ENCODE measurements at places on chromosomes 3 and 15.

GRCh38 chr3:46665763-46666452, 27.6 kb downstream of the ALS2CL start:
- no peak for DNase-seq

GRCh38 chr3:16647668-16648067, 42.4 kb upstream of the DAZL start:
- DNase-seq: no peak

GRCh38 chr3:119018690-119019463, 15.8 kb downstream of the IGSF11 start:
- DNase-seq: no peak

GRCh38 chr15:61528581-61528910, 299.4 kb upstream of the RORA start:
- DNase-seq: no peak

- DNase-seq: no peak
Measured at GRCh38 chr15:51770902-51771301, 19.5 kb downstream of the TMOD2 start.

GRCh38 chr15:45521596-45522327, 793 bp downstream of the SLC30A4 start:
- DNase-seq: no peak

GRCh38 chr15:62740141-62741004, 302.2 kb upstream of the TPM1 start:
- DNase-seq: no peak

GRCh38 chr3:58485801-58486435, 6.0 kb upstream of the KCTD6 start:
- DNase-seq: no peak

DNA sequence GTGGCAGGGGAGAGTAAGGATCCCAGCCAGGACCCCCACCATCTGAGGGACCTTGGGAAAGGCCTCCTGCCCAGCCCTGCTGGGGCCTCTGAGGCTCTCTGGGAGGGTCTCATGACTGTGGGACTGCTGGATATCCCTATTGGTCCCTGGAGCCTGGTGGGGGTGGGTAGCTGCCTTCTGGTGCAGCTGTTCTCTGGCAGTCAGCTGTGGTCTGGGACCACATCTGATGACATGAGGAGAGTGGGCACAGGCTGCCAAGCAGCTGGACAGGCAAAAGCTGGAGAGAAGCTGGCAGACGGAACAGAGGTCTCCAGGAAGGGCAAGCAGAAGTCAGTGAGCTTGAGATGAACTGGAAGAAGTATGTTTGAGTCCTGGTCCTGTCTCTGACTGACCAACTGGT, 22.4 kb downstream of the PLEKHO2 start:
- DNase-seq: no peak

GRCh38 chr3:100954199-100954935, 38.9 kb downstream of the ABI3BP start:
- no peak for DNase-seq

DNA sequence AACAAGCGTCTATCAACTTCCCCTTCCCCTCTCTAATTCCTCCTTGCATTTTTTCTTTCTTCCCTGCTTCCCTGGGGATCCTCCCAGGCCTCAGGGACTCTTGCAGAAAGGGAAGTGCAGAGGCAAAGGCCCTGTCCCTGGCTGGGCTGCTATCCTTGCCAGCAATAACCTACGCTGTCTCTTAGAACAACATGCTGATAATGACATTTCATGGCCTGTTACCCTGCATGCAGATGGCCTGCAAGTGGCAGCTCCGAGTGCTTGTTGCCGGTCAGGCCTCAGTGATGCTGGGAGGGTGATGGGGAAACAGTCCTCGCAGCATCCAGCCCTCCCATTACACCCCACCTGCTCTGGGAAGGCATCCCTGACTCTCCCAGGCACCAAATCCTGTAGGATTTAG, 167.6 kb downstream of the RAB11A start:
- DNase-seq: no peak

DNA sequence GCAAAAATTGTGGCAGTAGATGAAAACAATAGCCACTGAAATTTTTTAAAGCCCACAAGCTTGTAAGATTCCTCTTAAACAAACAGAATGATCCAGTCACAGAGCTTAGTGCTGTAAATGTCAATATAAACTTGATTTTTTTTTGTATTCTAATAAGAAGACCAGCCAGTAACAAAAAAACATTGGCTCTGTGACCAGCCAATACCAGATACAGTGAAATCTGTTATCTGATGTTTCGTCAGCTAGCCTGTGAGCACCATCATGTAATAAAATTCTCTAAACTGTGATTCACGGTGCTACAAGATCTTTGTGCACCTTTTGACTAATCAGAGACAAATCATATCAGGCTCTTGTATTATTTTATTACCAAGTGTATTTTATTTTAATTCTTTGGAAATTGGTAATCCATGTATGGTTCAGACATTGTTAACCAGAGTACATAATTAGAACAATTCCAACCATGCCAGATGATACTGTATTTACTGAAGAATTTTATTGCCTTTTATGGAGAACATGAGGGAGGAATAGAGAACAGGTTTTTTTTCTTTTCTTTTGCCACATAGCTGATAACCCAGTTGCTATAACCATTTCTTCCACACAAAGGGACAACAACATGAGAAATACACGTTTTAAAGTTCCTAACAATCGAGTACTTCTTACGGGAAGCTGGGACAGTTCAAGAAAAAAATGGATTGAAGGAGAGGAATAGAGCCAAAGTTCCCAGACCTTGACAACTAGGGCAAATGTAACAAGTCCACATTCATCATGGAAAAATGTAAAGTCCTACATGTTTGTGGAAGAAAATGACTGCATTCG, 71.9 kb downstream of the FILIP1L start:
- no peak for DNase-seq

Measured in activated T-helper 1 cell treated with anti-CD3 and anti-CD28 coated beads, Interleukin-12 subunit alpha, Interleukin-12 subunit beta, Interleukin-2, Interleukin-4 antibody, amounts not matched to agents 30 ng/mL and 10 ng/mL and 1 ng/mL, durations not matched to agents 14 hours and 24 hours and 36 hours (primary cell).